ENCODE measurements at places on chromosomes 3 and 15. TPM values are rescaled to one million over a fixed set of nuclear protein-coding genes. Genes with fewer than 3 reads are reported as not detected.

GOLGA8J gene
- not detected for total RNA-seq

FEZF2 gene
- not detected for total RNA-seq

SEMA6D gene
- total RNA-seq = 10.0 TPM

DALRD3 gene
- 31.0 TPM for total RNA-seq

CCRL2 gene
- 14.6 TPM for total RNA-seq

TLR9 gene
- under 0.01 TPM for total RNA-seq

NPAP1 gene
- not detected for total RNA-seq

SLC27A2 gene
- total RNA-seq = not detected

Measured in thoracic aorta endothelial cell (primary cell).